Ammon's horn (tissue), 1 donor: ENCODE measurements at places on chromosomes 13 and 19.
A peak's percentile ranks its signal among the peaks of the same experiment; 100 is the strongest.

- no peak for DNase-seq
Measured at GRCh38 chr13:103018556-103018955, 47.7 kb downstream of the SLC10A2 start.

- DNase-seq: no peak
Measured at GRCh38 chr13:104477261-104477660, 1411.0 kb upstream of the SLC10A2 start.

DNA sequence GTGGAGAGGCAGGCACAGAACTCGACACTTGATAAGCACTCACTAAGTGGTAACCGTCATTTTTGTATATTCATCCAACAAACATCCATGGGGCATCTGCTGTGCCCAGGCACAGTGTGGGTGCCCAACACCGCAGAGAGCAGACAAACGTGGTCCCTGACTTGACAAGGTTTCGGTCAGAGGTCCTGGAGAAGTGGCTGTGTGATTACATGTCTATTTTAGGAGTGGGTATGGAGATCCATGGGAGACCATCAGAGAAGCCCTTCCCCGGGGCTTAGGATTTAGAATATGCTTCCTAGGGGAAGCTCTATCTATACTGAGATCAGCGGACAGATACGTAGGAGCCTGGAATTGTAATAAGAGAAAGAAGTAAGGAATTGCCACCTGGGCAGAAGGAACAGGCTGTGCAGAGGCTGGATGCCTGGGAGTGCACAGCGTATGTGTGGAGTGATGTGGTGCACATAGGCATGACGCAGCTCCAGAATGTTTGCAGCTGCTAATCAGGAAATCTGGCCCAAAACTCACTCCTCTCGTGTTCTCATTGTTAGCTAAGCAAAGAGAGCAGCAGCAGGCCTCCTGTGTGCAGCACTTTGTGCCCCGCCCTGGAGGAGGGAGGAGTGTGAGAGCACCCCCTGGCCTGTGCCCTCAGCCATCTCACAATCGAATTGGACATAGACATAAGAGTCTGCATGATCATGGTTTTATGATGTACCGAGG is 23.0 kb upstream of the IRS2 start:
- DNase-seq: no peak

DNA sequence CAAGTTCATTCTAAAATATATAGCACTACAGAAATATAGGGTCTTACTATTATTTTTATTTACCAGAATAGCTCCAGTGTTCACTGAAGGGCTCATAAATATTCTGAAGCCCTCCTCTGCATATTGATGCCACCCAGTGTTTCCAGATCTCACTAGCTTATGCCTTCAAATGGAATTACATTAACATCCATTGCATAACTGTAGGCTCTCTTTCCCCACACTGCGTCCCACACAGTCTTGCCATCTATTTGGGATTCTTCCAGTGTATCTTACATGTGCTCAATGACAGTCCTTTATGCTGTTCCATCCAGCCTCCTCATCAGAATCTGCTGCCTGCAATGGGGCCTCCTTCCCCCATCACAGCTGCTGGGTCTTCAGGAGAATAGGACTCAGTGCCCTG is 137.2 kb downstream of the CYSLTR2 start:
- DNase-seq: peak; percentile 28

- no peak for DNase-seq
Measured at GRCh38 chr19:27905074-27905473, 1307.9 kb downstream of the UQCRFS1 start.

DNA sequence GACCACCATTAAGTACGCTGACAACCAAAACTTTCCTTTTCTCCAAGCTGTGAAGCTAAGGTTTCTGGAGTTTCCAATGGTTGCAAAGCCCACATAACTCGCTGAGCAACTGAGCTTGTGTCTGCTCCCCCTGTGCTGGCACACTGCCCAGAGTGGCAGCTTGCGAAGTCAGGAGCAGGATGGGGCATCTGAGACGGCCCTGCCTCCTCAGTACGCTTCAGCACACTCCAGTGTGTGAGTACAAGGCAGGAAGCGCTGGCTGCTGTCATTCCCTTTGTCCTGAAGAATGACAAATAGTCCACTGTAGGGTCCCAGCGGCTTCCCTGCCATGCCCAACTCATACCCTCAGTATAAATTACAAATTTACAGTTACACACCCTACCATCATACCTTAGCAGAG is 51.5 kb downstream of the SKA3 start:
- peak; percentile 59 for DNase-seq

- no peak for DNase-seq
Measured at GRCh38 chr13:113201815-113202214, 6.7 kb downstream of the PCID2 start.

DNA sequence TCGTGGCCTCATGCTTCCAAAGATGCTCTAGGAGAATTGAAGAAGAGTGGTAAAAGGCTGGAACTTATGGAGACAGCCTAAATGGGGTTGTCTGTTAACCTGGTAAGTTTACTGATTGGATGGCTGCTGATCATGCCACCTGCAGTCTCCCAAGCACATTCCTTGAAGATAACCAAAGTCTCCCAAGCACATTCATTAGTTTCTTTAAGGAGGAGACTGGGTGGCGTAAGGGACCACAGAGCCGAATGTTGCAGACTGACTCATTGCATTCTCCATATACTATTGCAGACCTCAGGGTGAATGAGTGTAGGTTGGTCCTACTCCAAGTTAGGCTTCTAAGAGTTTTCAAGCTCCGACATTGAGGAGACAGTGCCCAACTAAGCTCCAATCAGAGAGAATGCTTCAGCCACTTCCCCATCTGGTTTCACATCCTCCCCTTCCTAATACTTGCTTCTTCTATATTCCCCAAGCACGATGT is at the start of gene IGFL3:
TSS of gene IGFL3 (minus strand) at position 51 of the 478 bp plus-strand sequence. CDS start at position 12, 39 bp downstream.
- DNase-seq: peak; percentile 62

DNA sequence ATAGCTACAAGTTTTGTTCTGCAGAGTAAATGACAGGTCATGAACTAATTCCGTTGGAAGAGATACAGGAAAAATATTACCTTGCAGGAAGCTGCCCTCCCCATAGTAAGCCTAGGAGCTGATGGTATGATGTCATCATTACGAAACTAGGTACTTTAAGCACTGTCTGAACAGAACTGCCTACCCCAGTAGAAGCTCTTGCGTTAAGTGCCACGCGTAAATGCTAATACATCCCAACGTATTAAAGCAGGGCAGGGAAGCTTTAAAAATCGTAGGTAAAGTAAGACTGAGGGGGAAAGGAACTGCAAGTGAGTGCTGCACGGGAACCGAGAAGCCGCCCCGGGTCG is 572 bp downstream of the UGGT2 start:
- DNase-seq: peak; percentile 21

DNA sequence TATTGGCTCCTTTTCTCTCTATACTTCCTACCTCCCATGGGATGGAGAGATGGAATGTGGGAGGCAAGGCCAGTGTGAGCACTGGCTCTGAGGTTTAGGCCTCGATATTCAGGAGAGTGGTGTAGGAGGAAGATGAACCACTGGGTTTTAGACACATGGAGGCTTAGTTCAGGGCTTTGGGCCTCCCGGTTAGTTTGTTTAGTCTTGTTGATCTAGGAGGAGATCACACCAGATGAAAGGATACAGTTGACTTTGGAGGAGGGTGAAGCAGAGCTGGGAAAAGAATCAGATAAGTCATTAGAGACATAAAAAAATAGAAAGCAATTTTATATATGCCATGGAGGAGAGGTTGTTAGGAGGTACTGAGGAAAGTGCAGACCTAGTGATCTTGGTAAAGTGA is 30.9 kb downstream of the RNASEH2B start:
- no peak for DNase-seq

DNA sequence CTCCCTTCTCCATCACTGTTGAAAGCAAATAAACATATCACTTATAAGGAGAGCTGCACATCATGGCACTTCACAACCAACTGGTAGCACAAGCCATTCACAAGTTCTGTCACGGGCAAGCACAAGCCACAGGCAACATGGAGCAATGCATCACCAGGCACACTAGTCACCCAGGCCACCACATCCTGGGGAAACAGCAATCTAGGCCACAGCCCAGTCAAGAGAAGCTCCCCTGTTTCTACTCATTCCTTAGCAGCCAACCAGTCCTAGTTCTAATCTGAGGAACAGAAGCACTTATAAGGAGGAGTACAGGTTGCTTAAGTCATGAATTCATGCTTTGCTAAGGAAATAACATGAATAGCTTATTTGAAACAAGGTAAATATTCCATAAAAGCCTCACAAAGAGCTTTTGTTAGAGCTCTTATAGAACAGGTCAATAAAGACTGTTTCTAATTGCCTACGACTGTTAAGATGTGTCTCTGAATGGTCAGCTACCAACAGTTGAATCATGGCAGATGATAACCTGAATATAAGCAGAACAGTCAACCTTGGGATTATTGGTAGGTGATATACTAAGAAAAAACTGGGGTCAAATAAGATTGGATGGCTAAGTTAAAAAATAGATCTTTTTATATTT is 169.0 kb downstream of the TBC1D4 start:
- DNase-seq: no peak

DNA sequence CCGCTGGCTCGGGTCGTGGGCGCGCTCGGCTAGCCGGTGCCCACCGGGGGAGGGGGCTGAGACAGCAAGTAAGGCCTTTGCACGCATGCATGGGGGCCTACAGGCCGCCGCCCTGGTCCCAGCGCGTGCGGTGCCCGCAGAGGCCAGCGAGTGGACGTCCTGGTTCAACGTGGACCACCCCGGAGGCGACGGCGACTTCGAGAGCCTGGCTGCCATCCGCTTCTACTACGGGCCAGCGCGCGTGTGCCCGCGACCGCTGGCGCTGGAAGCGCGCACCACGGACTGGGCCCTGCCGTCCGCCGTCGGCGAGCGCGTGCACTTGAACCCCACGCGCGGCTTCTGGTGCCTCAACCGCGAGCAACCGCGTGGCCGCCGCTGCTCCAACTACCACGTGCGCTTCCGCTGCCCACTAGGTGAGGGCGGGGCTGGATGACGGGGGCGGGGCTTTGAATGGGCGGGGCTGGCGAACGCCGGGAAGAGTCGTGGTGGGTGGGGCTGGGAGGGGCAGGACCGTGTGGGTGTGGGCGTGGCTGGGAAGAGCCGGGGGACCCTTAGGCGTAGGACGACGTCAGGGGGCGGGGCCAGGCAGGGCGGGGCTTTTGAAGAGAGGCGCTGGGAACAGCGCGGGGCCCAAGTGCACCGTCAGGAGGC is 2.1 kb downstream of the CILP2 start:
- DNase-seq: no peak

DNA sequence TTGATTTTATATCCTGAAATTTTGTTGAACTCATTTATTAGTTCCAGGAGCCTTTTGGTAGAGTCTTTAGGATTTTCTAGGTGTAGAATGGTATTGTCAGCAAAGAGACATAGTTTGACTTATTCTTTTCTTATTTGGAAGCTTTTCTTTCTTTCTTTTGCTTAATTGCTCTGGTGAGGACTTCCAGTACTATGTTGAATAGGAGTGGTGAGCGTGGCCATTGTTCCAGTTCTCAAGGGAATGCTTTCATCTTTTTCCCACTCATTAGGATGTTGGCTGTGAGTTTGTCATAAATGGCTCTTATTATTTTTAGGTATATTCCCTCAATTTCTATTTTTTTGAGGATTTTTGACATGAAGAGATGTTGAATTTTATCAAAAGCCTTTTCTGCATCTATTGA is 182.2 kb upstream of the SPRY2 start:
- DNase-seq: no peak

GRCh38 chr13:108551674-108552073 is 77.7 kb upstream of the MYO16 start:
- no peak for DNase-seq

DNA sequence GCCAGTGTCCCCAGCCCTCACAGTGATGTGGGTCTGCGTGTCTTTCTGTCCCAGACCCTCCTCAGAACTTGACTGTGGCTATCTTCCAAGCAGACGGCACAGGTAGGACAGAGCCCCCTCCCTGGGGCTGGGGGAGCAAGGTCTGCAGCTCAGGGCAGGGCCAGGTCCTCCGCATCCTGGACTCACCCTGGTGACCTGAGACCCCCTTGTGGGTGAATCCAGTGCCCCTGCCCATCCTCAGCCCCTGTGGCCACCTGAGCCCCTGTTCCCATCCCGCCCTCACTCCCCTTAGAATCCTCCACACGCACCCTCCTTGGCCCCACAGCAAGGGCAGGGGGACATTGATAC is 39.0 kb upstream of the CD33 start:
- DNase-seq: no peak

DNA sequence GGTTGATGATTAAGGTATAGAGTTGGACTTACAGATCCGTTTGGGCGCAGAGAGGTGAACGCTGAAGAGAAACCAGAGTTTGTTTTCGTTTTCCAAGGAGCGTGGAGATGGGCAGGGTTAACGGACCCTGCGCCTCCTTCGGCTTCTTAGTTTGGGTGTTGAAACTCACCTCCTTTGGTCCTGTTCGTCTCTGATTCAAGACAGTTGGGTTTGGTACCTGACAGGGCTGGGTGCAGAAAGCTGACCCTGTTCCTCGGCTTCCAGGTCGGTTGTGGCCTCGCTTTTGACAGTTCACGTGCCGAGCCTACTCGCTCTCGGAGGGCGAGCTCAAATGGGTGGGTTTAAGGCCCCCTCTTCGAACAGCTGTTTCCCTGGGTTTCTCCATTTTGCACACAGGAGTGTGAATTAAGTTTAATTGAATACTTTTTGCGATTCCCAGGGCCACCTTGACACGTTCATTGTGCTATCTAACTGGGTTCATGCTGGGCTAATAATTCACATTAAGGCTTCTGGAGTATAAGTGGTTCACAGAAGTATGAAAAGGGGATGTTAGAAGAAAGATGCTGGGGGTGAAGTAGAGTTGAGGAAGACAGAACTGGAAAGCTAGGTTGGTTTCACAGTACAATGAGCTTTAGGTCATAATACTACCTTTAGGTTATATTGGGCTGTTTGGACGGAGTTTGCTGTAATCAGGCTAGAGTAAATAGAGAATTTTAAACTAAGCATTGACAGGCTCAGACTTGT is 638 bp downstream of the USPL1 start:
- DNase-seq: peak; percentile 28

DNA sequence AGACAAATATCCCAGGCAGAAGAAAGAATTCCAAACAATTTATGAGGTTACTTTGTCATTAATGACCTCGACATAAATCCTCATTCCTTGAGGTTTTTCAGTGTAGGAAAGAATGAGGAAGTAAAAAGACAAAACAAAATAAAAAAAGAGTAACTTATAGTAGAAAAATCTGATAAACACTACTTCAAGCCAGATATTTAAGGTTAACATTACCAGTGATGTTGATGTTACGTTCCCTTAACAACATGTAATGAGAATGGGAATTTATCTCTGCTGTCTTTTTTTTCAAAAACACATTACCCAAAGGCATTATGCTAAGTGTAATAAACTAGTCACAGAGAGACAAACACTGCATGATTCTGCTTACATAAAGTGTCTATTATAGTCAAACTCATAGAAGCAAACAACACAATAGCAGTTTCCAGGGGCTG is 935.1 kb downstream of the SLITRK1 start:
- DNase-seq: no peak

- no peak for DNase-seq
Measured at GRCh38 chr19:9727644-9728043, 40.9 kb downstream of the ZNF846 start.

- peak; percentile 76 for DNase-seq
Measured at GRCh38 chr19:49988433-49988832, 27.5 kb upstream of the SIGLEC11 start.

DNA sequence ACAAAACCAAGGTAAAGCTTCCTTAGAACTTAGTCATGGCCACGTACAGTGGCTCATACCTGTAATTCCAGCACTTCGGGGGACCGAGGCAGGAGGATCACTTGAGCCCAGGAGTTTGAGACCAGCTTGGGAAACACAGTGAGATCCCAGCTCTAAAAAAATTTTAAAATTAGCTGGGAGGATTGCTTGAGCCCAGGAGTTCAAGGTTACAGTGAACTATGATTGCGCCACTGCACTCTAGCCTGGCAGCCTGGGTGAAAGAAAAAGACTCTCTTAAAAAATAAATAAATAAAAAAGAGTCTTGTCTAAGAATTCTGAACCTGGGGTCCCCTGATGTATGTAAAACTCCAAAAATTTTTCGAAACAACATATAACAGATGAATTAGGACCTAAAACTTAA is 34.9 kb downstream of the N4BP2L2 start:
- no peak for DNase-seq
